ENCODE measurements at places on chromosomes 3 and 15.

GRCh38 chr15:41950489-41950888 lies 21.9 kb downstream of the EHD4 start:
- no peak for DNase-seq

DNA sequence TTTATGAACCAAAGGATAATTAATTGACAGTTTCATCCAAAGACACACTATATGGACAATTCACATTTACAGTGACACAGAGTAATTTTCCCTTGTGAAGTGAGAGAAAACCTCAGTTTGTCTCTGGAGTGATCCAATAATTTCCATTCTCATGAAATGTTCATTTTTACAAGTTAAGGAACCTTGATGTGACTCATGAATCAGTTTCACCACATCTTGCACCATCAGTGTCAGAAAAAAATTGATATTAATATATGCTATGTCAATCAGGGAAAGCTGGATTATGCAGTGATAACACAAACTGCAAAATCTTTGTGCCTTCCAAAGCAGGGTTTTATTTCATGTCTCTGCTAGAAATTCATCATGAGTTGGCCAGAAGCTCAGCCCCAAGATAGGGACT lies 348.1 kb downstream of the ARPP21 start:
- no peak for DNase-seq

- DNase-seq, result peak; percentile 42
These were observed 26.5 kb downstream of the KLF13 start for GRCh38 chr15:31352911-31353811.

GRCh38 chr3:122602011-122602710 lies 24.7 kb downstream of the PARP15 start:
- DNase-seq, result no peak

- DNase-seq, result no peak
These were observed 49.9 kb upstream of the SUCLG2 start for GRCh38 chr3:67704322-67704721.

DNA sequence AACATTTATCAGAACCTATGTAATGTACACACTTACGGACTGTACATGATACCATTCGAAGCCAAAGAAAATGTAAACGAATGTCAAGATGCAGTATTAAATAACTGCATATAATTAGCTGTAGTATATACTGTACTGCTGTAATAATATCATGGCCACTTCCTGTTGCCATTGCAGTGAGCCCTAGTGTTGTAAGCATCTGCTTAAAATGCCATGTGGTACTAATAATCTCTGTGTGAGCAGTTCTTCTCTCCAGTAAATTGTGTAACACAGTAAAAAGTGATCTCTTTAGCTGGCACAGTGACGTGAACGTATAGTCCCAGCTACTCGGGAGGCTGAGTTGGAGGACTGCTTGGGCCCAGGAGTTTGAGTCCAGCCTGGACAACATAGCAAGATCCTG lies 8.6 kb downstream of the SPG11 start:
- no peak for DNase-seq

- no peak for DNase-seq
These were observed 65.6 kb upstream of the CTXND1 start for GRCh38 chr15:80317389-80318182.

- DNase-seq, result peak; percentile 84
These were observed 492 bp downstream of the MORF4L1 start for GRCh38 chr15:78872972-78873792.

DNA sequence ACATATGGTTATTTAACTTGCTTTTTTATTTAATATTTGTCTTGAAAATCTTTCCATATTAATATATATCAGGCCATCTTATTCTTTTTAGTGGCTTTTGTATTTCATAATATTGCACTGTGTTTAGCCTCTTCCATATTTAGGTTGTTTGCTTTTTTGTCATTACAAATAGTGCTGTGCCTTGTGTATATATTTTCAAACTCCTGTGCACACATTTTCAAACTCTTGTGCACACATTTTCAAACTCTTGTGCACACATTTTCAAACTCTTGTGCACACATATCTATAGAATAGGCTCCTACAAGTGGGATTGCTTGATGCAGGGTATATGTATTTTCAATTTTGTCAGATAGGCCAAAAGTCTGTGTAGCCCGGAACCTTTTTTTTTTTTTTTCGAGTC lies 118.0 kb upstream of the MLF1 start:
- no peak for DNase-seq

DNA sequence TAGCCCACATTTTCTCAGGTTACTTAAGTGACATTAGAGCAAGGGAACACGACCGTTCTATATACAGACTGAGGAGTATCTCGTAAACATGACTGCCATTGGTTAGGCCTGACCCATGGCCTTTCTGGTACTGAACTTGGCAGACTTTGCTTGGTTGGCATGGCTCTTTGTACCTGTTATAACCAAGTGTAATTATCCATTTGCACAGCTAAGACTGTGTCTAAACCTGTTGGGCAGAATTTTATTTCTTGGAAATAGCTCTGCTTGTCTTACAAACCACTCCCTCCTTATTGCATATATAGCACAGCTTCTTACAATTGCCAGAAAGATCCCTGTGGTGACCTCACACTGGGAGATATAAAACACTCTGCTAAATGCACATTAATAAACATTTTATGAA lies 106.9 kb downstream of the P2RY1 start:
- no peak for DNase-seq

- no peak for DNase-seq
These were observed 82.7 kb upstream of the CHD2 start for GRCh38 chr15:92817339-92817886.

- DNase-seq, result no peak
These were observed 85.2 kb upstream of the OXTR start for GRCh38 chr3:8854656-8855055.

DNA sequence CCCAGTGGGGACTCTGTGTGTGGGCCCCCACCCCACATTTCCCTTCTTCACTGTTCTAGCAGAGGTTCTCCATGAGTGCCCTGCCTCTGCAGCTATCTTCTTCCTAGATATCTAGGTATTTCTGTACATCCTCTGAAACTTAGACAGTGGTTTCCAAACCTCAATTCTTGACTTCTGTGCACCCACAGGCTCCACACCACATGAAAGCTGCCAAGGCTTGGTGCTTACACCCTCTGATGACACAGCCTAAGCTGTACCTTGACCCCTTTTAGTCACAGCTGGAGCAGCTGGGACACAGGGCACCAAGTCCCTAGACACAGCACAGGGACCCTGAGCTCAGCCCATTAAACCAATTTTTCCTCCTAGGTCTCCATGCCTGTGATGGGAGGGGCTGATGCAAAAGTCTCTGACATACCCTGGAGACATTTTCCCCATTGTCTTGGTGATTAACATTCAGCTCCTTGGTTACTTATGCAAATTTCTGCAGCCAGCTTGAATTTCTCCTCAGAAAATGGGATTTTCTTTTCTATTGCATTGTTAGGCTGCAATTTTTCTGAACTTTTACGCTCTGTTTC lies 304.5 kb downstream of the OTOL1 start:
- DNase-seq, result no peak

DNA sequence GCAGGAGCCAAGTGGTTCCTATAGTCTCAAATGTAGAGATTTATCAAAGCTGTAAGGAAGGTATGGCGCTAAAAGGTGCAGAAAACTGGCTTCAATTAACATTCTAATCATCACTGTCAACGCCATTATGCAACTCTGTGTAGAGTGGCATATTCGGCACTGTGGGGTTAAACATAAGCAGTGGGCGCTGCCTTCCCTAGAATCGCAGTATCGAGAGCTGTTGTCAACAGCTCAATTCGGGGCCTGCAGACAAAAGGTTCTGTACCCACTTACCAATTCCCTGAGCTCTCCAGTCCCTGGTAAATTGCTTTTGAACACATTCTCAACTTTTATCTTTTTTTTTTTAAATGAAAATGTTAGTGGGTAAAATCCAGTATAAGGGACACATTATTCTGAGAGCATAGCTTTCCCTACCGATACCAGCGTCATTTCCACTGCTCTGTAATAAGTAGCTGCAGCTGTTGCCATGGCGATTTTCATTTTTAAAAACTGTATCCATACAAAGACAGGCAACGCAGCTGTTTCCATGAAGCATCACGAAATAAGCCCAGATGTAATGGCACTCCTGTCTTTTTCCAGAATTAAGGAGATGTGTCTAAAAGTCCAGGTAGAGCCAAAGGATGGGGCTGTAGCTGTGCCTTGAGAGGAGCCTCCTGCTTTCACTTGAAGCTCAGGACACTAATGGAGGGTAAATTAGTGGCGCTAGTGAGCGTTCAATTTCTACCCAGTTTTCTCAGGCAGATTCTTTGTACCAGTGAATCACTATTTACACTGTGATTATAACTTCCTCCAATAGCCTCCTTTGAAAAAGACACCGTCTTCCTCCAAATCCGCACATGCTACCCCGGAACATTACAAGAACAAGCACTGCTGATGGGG lies 250.3 kb downstream of the SLC9A9 start:
- DNase-seq, result no peak

DNA sequence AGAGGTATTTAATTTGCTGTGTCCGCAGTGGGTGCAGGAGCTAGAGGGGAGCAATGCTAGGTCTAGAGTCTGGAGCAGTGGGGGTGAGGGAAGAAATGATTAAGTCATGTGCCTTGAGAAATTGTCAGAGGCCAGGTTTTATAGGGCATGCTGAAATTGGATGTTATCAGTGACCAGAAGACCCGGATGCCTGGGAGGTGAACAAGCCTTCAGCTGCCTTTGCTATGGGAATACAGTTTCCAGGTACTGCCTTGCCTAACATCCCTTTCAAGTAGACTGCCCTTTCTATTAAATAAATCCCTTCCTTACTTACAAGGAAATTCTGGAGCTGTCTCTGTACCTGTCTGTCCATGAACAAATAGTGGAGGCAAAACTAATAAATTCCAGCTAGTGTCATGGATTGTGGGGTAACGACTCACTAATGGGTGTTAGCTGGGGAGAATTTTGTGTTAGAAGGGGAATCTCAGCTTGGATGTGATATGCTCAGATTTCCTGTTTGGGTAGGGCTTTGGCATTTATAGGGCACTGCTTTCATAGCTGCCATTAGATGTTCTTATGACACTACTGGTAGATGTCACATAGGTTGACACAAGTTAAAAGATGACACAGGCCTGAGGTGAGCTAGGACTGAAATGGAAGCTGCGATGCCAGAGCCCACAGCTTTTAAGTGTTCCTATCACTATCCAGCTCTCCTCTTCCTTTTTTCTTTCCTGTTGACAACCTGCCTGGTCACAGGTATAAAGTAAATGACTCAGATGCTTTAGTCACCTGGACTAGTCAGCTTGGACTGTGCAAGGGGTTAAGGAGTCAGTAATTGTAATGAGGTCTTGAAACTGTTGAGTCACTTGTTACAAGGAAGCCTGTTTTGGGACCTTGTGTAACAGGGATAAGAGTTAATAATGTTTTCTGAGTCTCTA lies 21.3 kb downstream of the CHD2 start:
- no peak for DNase-seq

GRCh38 chr15:89472785-89473256 lies 23.6 kb downstream of the RHCG start:
- no peak for DNase-seq

- no peak for DNase-seq
These were observed 59.9 kb upstream of the KLF13 start for GRCh38 chr15:31266712-31267111.

GRCh38 chr3:172601066-172601832 lies 78.0 kb upstream of the TNFSF10 start:
- no peak for DNase-seq

- no peak for DNase-seq
These were observed 55.6 kb upstream of the ABHD10 start for GRCh38 chr3:111923095-111923771.

- DNase-seq, result no peak
These were observed 19.9 kb downstream of the CCDC14 start for GRCh38 chr3:123941121-123941520.

- DNase-seq, result no peak
These were observed 203.7 kb upstream of the ICE2 start for GRCh38 chr15:60682615-60683014.

DNA sequence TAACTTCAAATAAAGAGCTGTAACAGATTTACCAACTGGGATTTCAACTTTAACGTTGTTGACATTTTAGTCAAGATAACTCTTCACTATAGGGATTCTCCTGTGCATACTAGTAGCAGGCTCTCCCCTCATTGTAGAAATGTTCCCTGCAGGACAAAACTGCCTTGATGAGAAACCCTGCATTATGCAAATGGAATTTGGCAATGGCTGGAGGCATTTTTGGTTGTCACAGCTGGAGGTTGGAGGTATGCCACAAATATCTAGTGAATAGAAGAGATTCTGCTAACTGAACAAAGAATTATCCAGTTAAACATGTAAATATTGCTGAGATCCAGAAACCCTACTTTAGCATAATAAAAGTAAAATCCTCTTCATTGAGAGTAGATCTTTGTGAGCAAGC lies 928.8 kb upstream of the ALCAM start:
- DNase-seq, result no peak

- no peak for DNase-seq
These were observed 14.2 kb downstream of the ATXN7 start for GRCh38 chr3:63877737-63878393.

GRCh38 chr15:91889111-91889815 lies 35.8 kb downstream of the SLCO3A1 start:
- no peak for DNase-seq

DNA sequence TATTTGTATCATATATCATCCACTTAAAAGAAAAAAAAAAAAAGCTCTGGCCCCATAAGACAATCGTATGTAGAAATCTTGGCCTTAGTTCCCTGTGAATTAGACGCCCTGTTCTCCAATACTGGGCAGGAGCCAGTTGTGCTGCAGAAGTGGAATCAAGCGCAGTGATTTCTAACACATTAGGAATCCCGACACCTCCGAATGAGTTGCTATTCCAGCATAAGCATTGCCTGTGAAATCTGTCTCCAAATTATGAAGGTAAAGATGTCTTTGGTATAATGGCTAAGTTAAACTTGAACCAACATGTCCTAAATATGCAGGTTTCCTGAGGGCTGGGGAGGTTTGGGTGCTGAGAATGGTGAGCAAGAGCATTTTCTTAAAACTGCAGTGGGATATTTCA lies 199.4 kb upstream of the ARRDC4 start:
- DNase-seq, result no peak

DNA sequence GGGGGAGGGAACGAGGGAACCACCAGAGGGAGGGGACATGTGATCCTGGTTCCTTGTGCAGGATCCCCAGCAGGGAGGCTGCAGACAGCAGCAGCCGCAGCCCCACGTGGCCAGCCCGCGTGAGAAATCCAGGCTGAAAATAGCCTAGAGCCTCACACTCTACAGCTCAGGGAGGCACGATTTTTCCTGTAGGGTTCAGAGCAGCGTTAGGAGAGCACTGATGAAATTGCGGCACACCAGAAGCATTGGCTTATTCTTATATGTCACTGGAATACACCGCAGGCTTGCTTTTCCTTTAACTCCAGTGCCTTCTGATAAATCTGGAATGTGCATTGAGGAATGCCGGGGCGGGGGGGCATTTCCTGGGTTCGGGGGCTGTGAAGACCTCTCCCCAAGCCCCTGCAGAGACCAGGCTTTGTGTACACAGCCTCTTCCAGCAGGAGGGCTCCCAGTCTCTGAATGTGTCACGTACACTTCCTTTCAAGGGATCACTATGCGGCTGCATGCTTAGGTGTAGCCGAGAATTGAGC lies 193.0 kb downstream of the ATP10A start:
- DNase-seq, result no peak

GRCh38 chr3:168585544-168585943 lies 489.8 kb upstream of the GOLIM4 start:
- DNase-seq, result no peak
